ENCODE measurements at places on chromosomes 3 and 15.

DNA sequence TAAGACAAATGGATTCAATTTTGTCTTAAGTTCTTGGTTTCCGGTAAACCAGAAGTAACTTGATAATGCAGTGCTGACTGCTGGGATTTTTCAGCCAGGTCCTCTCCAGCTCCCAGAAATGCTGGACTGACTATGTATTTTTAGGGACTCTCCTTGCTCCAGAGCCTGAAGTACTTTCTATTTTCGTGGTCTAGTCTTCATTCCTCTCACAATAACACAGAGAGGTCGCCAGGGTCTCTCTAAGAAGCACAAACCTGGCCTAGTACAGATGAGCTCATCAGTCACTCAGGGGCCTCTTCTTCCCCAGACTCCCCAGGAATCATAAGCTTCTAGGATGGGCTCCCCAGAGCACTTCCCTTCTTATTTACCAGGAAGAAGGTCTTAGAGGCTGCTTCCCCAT, 85.8 kb downstream of the FAM174B start:
- DNase-seq: no peak

- no peak for DNase-seq
Measured at GRCh38 chr3:191412759-191413158, 48.2 kb upstream of the PYDC2 start.

- no peak for DNase-seq
Measured at GRCh38 chr15:58040150-58040549, 25.4 kb downstream of the ALDH1A2 start.

GRCh38 chr15:79076661-79077060, 13.9 kb downstream of the RASGRF1 start:
- no peak for DNase-seq

GRCh38 chr15:69435985-69436384, 16.6 kb upstream of the RPLP1 start:
- DNase-seq: no peak

DNA sequence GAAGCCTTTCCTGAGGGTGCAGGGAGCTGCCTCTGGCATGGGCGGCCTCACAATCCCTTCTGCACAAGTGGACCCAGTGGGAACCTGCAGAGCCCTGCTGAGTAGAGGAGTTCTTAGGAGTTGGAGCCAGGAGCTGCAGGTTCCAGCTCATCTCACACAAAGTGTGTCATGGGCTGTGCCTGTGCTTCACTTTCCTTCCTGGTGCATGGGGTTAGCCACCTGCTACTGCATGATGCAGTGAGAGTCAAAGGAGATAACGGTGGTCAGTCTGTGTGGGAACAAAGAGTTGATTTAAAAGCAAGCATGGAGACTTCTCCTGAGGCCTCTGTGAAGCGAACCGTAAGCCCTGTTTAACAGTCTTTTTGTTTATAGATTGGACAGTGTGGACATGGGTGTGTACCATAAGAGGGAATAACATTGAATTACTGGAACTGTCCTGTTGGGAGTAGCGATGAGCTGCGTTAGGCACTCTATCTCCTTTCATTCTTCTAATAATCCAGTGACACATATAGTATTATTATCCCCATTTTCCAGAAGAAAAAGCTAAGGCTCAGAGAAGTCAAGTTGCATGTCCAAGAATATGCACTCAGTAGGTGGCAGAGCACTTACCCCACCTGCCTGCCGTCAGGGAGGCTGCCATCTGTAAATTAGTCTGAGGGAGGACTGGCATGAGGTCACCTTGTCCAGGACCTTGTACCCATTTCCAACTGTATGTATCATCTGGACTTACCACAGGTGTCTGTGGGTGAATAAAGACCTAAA, 68.7 kb upstream of the PRR23C start:
- no peak for DNase-seq
